ENCODE measurements at places on chromosomes 2 and 18.

DNA sequence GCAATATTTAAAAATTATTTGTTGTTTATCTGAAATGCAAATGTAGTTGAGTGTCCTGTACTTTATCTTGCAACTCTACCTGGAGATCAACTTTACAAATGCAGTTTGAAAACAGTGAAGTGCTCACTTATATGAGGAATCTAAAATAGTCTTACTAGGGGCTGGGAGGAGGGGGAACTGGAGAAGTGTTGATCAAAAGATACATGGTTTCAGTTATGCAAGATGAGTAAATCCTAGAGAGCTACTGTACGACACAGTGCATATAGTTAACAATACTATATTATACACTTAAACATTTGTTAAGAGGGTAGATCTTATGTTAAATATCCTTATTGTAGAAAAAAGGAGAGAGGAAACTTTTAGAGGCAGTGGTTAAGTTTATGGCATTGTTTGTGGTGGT lies 241.9 kb downstream of the BCL11A start:
- DNase-seq = no peak

- no peak for DNase-seq
These were observed 64.9 kb downstream of the C1D start for GRCh38 chr2:67997903-67998302.

- DNase-seq = no peak
These were observed 38.4 kb upstream of the ITGAV start for GRCh38 chr2:186551323-186552050.

DNA sequence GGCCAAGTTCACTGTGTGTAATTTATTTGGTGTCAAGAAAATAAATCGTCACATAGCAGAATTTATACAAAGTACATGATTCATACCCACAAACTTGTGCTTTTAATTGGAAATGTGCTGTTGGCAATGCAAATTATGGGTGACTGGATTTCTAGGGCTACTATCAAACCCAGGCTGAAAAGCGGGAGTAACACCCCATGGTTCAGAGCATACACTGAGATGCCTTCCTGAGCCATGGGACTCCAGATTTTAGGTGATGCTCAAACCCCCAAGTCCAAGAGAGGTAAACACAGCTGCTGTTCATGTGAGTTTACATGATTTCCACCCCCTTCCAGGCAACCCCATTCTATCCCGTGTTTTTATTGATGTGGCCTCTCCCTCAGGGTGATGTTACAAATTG lies 565.9 kb upstream of the ID2 start:
- DNase-seq = peak; percentile 39

DNA sequence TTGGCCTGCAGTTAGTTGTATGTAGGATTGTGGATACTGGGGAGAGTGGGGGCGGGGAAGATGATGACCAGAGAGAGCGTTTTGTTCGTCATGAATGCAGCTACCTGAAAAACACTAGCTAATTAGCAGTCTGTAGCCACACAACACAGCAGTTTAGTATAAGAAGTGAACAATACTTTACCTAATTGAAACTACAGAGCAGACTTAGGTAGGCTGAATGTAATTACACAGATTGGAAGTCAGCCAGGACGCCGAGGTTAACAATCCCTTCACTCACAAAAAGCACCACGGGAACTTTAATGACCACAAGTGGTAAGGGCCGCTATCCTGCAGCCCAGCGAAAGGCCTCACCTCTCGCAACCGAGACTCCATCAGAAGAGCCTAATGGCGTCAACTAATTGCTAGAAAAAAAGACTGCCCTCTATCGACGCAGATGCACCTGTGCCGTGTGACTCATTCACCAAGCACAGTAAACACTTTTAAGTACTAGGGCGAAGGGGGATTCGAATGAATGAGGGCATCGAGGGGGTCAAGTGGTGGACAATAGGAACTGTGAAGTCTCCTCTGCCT lies 591.0 kb downstream of the ARHGAP15 start:
- DNase-seq = no peak

- DNase-seq = peak; percentile 69
These were observed 67.9 kb upstream of the THOC1 start for GRCh38 chr18:335733-336132.

- DNase-seq = no peak
These were observed 612.4 kb downstream of the FBXO15 start for GRCh38 chr18:73535189-73535588.

DNA sequence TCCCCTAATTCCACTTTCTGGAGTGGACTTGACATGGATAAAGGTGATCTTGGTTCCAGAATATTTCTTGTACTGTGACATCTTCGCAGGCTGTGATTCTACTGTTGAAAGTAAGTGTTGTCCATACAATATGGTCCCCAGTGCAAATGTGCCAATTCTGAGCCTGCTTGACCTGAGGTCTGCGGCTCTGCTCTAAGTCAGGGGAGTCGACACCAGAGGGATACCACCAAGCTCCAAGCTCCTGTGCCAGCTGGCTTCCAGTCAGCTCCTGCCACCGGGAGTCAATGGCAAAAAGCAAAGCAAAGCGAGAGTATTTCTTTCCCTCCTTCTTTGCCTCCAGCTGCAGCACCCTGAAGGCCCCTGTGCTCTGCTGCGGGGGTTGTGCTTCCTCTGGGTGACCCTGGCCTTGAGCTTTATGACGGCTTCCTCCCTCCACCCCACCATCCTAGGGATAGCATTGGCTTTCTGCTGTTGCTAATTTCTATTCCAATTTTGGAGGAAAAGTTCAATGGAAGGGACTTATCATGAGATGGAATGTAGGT lies 50.4 kb downstream of the SLC35F5 start:
- DNase-seq = no peak

DNA sequence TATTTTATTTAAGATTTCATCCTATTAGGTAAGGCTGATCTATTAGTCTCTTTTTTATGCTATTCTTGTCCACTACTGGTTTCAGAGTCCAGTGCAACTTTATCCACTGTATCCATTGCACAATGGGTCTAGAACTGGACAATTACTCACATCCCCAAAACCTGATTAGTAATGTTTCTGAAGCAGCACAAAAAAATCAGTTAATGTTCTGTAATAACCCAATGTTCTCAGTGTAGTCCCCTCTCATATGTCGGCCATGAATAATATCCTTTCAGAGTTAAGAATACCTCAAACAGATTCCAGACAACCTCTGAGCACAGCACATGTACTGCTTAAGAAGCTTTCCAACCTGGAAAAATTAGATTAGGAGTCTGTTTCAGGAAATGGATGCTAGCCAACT lies 29.7 kb downstream of the MGAT4A start:
- DNase-seq = peak; percentile 19
